MCF 10A (cell line): ENCODE measurements at places on chromosomes 2 and 18. TPM values are rescaled to one million over a fixed set of nuclear protein-coding genes. Genes with fewer than 3 reads are reported as not detected.
A peak's percentile ranks its signal among the peaks of the same experiment; 100 is the strongest.

TOGARAM2 gene
- 0.16 TPM in 1 of 2 replicates, not detected in the other for total RNA-seq

RBKS gene
- total RNA-seq: 9.2 and 9.9 TPM in 2 replicates

ACKR3 gene
- total RNA-seq: 0.29 and 0.61 TPM in 2 replicates

CRYBA2 gene
- total RNA-seq: not detected in 2 replicates

G6PC2 gene
- total RNA-seq: not detected in 2 replicates

CTAGE1 gene
- not detected in 2 replicates for total RNA-seq

HEATR5B gene
- 14.5 and 14.8 TPM in 2 replicates for total RNA-seq

GRCh38 chr2:36569267-36569856 lies 28.6 kb downstream of the FEZ2 start:
- H3K27ac ChIP-seq: peak overlapping the region; percentile 96
- no peaks in the 10 kb centered on the region for H3K27me3 ChIP-seq
- peaks cover 24% of the 10 kb centered on the region for H3K4me1 ChIP-seq

DNA sequence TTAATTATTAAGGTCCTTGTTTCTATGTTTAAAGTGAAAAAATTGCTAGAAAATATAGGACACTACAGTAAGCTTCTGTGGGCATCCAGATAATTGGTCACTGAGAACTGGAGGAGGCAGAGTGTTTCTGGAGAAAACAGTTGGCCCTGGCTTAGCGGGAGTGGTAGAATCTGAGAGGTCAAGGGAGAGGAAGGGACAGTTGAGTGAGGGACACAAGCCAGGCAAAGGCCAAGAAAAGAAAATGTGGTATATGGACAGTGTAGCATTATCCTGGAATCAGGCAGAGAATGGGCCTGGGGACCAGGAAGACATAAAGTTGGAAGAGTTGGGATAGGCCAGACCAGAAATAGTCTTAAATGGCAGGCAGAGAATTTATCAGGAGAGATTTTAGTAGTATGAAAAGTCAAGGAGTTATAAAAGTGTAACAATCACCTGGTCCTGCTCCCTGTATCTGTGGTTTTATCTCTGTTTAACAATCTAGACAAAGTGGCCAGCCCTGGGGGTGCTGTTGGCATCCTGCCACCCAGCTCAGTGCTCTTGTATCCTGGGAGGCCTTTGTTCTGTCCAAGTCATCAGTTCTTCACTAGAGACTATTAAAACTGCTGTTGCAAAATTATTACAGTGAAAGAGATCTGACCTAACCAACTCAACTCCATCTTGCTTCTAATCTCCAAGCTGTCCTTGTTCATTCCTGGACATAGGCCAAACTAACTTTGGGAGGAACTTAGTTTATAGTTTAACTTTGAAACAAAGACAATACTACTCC lies 15.4 kb upstream of the MSGN1 start:
- no peaks in the 10 kb centered on the region for H3K36me3 ChIP-seq
- no peak overlapping the region for H3K4me3 ChIP-seq
- no peaks in the 10 kb centered on the region for H3K27me3 ChIP-seq

- no peak overlapping the region for H3K4me3 ChIP-seq
- no peak for DNase-seq
- H3K27ac ChIP-seq: no peak overlapping the region
- no peaks in the 10 kb centered on the region for H3K4me1 ChIP-seq
- no peaks in the 10 kb centered on the region for H3K27me3 ChIP-seq
Observed at GRCh38 chr18:76503649-76504386, 8.8 kb upstream of the ZNF516 start.

DNA sequence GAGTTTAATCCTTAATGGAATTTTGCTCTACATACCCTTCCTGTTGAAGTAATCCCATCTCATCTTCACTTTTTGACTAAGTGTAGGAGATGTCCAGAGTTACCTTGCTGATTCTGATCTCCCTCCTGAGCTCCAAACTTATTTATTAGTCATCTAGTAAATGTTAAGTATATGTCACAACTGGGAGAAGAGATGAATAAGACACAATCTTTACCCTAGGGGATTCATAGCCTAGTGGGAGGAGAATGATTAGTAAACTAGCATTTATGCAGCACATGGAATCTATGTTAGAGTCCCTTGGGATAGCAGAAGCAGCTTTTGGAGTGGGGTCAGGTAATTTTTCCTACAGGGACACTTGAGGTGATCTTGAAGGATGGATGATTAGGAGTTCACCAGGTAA lies 20.7 kb downstream of the ACVR2A start:
- no peaks in the 10 kb centered on the region for H3K27me3 ChIP-seq
- H3K27ac ChIP-seq: no peak overlapping the region
- H3K4me3 ChIP-seq: no peak overlapping the region

GRCh38 chr18:45833846-45834245 lies 8.4 kb downstream of the SIGLEC15 start:
- H3K27ac ChIP-seq: no peak overlapping the region
- H3K36me3 ChIP-seq: no peaks in the 10 kb centered on the region
- no peak for DNase-seq
- H3K27me3 ChIP-seq: peaks cover 17% of the 10 kb centered on the region
- H3K4me3 ChIP-seq: no peak overlapping the region

DNA sequence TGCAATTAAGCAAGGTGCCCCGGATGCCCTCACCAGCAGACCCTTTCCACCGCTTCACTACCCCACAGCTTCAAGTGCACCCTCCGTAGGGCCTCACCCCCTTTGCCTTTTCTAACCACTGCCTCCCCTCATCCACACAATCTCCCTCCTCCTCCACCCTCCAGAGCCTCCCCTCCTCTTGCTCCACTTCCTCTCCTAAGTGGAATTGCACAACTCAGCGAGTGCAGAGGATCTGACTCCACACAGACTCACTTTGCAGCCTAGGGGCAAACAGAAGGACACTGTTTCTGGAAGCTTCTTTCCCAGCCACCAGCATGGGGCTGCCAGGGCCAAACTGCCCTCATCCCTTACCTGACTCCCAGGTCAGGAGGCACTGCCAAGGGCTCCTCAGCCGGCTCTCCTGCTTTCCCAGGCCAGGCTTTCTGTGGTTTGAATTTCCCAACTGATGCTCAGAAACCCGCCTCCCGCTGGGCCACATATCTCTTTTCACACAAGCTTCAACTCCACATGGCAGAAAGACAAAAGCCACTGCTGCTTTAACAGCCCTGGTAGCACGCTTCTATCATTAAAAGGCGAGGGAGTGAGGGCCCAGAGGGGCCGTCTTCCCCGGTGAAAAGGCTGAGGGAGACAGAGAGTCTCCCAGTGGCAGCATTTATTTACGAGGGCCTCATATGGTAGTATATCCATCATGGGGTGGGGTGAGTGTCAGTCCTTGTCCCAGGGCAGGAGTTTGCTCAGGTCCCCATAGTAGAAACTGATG lies 74.7 kb upstream of the MGAT4A start:
- peak overlapping the region; percentile 22 for H3K27ac ChIP-seq
- peaks cover 21% of the 10 kb centered on the region for H3K36me3 ChIP-seq
- H3K4me3 ChIP-seq: peak overlapping the region; percentile 40
- no peaks in the 10 kb centered on the region for H3K27me3 ChIP-seq

DNA sequence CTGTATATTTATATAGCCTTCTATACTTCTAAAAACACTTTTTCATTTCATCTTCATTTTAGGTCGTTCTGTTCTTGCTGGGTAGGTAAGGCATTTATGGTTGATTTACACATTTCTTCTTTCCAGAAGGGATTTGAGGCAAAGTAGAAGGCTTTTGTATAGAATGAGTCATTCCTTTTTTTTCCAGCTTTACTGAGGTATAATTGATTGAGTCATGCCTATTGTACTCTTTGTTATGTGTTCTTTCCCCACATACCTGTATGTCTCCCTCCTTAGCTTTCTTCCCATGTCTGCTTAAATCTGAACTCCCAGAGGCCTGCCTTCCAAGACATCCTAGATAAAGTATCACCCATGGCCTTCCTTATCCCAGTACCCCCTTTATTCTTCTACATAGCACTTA lies 4.8 kb upstream of the CDC42EP3 start:
- peaks cover 7% of the 10 kb centered on the region for H3K36me3 ChIP-seq
- peaks cover 15% of the 10 kb centered on the region for H3K4me1 ChIP-seq
- peak; percentile 72 for DNase-seq
- H3K27ac ChIP-seq: peak overlapping the region; percentile 14
- no peaks in the 10 kb centered on the region for H3K27me3 ChIP-seq

GRCh38 chr2:237919593-237919992 lies 47.2 kb upstream of the UBE2F start:
- no peak overlapping the region for H3K27ac ChIP-seq
- DNase-seq: no peak
- peaks cover 5% of the 10 kb centered on the region for H3K36me3 ChIP-seq
- H3K4me1 ChIP-seq: peaks cover 6% of the 10 kb centered on the region
- H3K27me3 ChIP-seq: no peaks in the 10 kb centered on the region

- no peaks in the 10 kb centered on the region for H3K27me3 ChIP-seq
- H3K27ac ChIP-seq: no peak overlapping the region
Observed at GRCh38 chr2:60453301-60453700, 100.2 kb downstream of the BCL11A start.

DNA sequence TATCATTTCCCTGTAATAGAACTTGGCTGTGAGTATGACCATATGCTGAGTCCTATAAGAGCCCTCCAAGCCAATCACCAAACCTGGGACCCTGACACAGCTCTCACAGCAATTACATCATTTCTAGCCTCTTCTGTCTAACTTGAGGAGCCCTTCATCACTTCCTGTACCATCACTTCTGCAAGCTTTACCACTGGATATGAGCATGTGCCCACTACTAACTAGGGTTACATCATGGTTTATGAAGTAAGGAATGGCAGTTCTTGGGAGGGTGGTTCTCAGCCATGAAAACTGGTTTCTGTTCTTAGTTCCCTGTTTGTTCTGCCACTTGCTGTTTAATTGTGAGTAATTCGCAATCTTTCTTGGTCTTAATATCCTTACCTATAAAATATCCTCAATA lies 31.0 kb upstream of the EPB41L3 start:
- H3K36me3 ChIP-seq: no peaks in the 10 kb centered on the region
- no peak overlapping the region for H3K4me3 ChIP-seq
- H3K27ac ChIP-seq: no peak overlapping the region
- no peak for DNase-seq
